Activated CD4-positive, alpha-beta T cell treated with anti-CD3 and anti-CD28 coated beads, Interleukin-2, amount 10 ng/mL, durations not matched to agents 24 days and 14 days (primary cell): ENCODE measurements at places on chromosomes 12 and 14. TPM values are rescaled to one million over a fixed set of nuclear protein-coding genes. Genes with fewer than 3 reads are reported as not detected.

DNA sequence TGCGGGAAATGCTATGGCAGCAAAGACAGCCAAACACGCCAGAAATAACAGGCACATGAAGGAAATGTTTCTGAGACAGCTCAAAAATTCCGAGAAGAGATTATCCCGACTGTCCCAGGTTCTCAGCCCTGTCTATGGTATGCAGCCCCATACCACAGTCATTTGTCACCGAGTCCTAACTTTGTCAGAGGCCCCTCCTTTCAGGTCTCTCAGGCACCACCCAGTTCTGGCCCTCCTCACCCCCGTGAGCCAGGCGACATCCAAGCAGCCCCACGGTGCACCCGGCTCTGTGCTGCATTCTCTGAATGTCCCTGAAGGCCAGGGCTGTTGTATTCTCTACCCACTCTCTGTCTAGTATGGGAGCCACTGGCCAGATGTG, 24.0 kb downstream of the SSH1 start:
- peaks cover 54% of the 10 kb centered on the region for H3K4me1 ChIP-seq
- H3K27ac ChIP-seq: no peak overlapping the region
- DNase-seq: no peak
- peaks cover 58% of the 10 kb centered on the region for H3K36me3 ChIP-seq
- H3K4me3 ChIP-seq: no peak overlapping the region
- H3K27me3 ChIP-seq: no peaks in the 10 kb centered on the region

- no peak overlapping the region for H3K4me3 ChIP-seq
- H3K27ac ChIP-seq: no peak overlapping the region
- H3K36me3 ChIP-seq: no peaks in the 10 kb centered on the region
- no peak for DNase-seq
- H3K27me3 ChIP-seq: peaks cover 12% of the 10 kb centered on the region
Measured at GRCh38 chr14:63290741-63291430, 27.8 kb downstream of the GPHB5 start.

GRCh38 chr12:19436931-19437330, 2.4 kb upstream of the AEBP2 start:
- peak overlapping the region; percentile 60 for H3K27ac ChIP-seq
- H3K4me1 ChIP-seq: peaks cover 44% of the 10 kb centered on the region
- H3K4me3 ChIP-seq: no peak overlapping the region
- H3K36me3 ChIP-seq: peaks cover 20% of the 10 kb centered on the region
- no peaks in the 10 kb centered on the region for H3K27me3 ChIP-seq
- DNase-seq: no peak

GRCh38 chr12:115500872-115501271, 776.6 kb downstream of the MED13L start:
- no peak overlapping the region for H3K27ac ChIP-seq
- no peak overlapping the region for H3K4me3 ChIP-seq
- no peaks in the 10 kb centered on the region for H3K36me3 ChIP-seq
- H3K27me3 ChIP-seq: no peaks in the 10 kb centered on the region
- no peak for DNase-seq

Gene DACT1
- total RNA-seq: 3.3 and 3.8 TPM in 2 replicates

DNA sequence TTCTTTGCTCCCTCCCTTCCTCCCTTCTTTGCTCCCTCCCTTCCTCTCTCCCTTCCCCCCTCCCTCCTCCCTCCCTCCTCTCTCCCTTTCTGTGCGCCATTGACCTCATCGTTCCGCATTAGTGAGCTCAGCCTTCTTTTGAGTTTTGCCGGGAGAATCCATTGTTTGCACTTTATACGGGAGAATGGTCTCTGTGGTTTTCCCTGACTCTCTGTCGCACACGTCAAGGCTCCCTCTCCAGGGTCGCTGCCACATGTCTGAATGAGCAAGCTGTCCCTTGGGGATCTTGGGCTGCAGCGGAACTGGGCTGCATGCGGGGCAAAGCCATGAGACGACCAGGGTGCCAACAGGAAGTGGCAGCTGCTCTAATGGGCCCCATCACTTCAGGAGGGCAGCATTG, 118.5 kb downstream of the GLT1D1 start:
- no peak overlapping the region for H3K4me3 ChIP-seq
- H3K36me3 ChIP-seq: no peaks in the 10 kb centered on the region
- H3K4me1 ChIP-seq: peaks cover 12% of the 10 kb centered on the region
- DNase-seq: no peak

DNA sequence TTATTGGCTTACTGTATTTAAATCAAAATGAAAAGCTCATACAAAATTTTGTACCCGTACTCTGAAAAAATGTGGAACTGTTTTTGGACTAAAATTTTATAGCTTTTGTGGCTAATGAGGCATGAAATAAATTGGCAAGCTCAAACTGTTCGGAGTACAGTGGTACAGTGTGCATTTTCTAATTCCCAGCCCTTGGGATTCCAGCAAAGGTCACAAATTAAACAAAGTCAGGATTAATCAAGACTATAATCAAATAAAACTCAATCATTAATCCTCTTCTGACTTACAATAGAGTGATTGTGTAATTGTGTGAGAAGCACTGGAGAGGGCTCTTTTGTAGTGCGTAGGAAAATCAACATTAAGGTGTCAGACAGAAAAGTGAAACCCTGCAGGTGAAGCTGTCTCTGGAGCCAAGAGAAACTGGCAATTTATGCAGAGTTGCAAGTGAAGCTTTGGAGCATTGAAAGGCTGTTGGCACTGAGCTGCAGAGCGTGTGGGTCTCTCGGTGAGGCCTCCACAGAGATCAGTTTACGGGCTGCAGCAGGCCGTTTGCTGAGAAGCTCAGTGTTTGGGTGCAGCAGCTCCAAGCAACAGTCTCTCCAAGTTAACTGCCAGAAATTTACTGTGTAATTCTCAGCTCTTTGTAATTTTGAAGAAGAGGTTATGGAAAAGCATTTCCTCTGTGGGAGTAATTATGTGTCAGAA, 275.9 kb downstream of the FBXL14 start:
- H3K4me1 ChIP-seq: peaks cover 4% of the 10 kb centered on the region
- H3K4me3 ChIP-seq: no peak overlapping the region
- DNase-seq: no peak
- no peak overlapping the region for H3K27ac ChIP-seq
- peaks cover 8% of the 10 kb centered on the region for H3K36me3 ChIP-seq
- no peaks in the 10 kb centered on the region for H3K27me3 ChIP-seq

DNA sequence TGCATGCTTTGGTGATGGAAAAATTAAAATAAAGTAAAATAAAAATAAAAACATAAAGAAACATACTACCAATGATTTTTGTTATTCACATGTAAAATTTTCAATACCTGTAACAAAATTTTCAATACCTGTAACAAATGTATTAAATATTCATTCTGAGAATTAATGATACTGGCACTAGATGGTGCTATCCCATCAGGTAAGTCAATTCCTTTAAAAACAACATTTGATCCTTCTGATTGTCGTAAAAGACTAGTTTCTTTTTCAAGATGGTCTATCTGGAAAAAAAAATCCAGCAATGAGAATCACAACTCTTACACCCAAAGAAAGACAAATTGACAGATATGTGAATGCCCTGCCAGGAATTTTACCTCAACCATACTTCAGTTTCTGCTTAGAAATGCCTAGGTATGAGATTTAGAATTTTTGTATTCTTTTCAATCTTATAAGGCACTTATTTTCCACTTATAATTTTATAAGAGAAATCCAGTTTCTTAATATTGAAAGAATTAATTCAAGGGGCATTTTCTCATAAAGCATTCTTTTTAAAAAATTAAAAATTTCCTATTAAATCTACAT, 30.7 kb downstream of the CEP290 start:
- no peaks in the 10 kb centered on the region for H3K4me1 ChIP-seq
- H3K4me3 ChIP-seq: no peak overlapping the region
- no peak for DNase-seq

Gene TTC9
- total RNA-seq: 4.8 and 5.8 TPM in 2 replicates

GRCh38 chr12:53461059-53461458, 9.2 kb downstream of the PCBP2 start:
- H3K4me3 ChIP-seq: no peak overlapping the region
- peaks cover 83% of the 10 kb centered on the region for H3K36me3 ChIP-seq
- H3K27me3 ChIP-seq: no peaks in the 10 kb centered on the region
- no peak for DNase-seq
- peaks cover 30% of the 10 kb centered on the region for H3K4me1 ChIP-seq
- no peak overlapping the region for H3K27ac ChIP-seq

DNA sequence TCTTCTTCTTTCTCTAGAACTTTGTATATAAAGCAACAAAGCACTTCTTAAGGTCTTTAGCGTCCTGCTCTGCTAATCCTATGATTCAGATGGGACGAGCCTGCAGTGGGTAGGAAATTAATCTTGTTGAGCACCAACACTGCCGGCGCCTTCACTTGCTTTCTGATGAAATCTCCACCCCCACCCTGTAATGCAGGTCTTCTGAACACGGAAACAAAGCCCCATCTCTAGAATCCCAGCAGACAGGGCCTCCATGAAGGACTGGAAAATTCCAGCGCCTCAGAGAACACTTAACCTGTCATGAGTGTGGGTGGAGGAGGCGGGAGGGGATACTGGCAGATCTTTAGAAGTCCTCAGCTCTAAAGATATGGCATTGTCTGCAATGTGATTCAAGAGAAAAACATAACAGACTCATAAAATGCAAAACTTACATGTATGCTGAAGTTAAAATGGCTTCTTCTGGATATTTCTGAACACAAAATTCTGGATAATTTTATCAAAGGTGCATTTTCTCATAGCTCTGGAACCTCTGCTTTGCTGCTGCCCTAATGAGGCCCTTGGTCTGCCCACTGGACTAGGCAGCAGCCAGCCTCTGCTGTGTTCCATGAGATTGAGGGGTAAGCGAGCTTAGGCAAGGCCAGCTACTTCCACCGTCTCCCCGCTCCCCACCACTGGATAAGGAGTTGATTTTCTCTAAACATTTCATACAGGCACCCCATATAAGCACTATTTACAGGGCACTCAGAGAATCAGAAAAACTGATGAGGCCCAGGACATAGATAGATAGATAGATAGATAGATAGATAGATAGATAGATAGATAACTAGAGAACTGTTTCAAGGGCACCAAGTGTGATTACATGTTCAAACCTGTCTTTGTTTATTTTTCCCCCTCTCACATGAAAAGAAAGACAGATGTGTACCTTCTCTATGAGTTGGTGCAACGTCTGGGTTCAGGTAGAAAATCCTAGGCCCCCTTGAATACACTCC, 43.1 kb downstream of the ZFP36L1 start:
- DNase-seq: no peak
- no peak overlapping the region for H3K4me3 ChIP-seq
- H3K36me3 ChIP-seq: no peaks in the 10 kb centered on the region
- H3K4me1 ChIP-seq: peaks cover 2% of the 10 kb centered on the region

DNA sequence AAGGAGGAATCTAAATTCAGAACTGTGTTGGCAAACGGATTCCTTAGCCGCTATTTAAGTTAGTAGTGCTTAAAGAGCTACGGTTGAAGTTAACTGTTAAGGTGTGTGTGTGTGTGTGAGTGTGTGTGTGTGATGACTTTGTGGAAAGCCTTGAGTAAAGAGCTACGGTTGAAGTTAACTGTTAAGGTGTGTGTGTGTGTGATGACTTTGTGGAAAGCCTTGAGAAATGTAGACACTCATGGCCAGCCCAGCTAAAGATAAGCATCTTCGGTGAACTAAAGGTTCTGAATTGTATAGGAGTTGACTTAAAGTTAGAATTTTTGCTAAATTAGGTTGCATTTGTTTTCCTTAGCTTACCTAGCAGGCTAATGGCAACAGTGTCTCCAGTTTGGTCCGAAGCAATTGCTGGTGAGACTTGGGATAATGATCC, 1.4 kb downstream of the KTN1 start:
- H3K4me1 ChIP-seq: peaks cover 34% of the 10 kb centered on the region
- peaks cover 7% of the 10 kb centered on the region for H3K36me3 ChIP-seq
- no peak for DNase-seq
- H3K27ac ChIP-seq: peak overlapping the region; percentile 83
- no peaks in the 10 kb centered on the region for H3K27me3 ChIP-seq

GRCh38 chr12:94174576-94174975, 26.2 kb downstream of the PLXNC1 start:
- no peaks in the 10 kb centered on the region for H3K27me3 ChIP-seq
- DNase-seq: peak; percentile 81
- H3K36me3 ChIP-seq: peaks cover 53% of the 10 kb centered on the region
- peak overlapping the region; percentile 43 for H3K4me3 ChIP-seq
- H3K4me1 ChIP-seq: peaks cover 50% of the 10 kb centered on the region
- H3K27ac ChIP-seq: peak overlapping the region; percentile 6
